ENCODE measurements at places on chromosomes 2 and 18.

- DNase-seq, result no peak
Measured at GRCh38 chr2:3742743-3743508, 39.6 kb downstream of the DCDC2C start.

DNA sequence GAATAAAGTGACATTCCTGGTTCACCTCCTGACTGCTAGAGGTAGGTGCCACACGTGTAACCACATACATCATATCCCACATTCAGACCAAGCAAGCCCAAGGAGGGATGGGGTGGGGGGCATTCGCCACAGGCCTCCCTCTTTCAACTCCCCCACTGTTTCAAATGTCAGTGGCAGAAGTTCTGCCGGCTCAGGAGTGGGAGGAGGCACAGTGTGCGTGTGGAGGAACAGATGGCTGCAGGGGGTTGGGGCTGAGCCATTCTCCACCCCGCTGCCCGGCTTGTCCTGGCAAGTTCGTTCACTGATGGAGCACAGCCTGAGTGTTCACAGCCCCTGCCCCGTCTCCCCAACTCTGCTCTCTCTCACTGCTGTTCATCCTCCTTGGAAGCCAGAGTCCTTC, 75.4 kb upstream of the TANC1 start:
- DNase-seq, result no peak

- DNase-seq, result peak; percentile 93
Measured at GRCh38 chr2:237662671-237663093, 35.3 kb downstream of the LRRFIP1 start.

- DNase-seq, result no peak
Measured at GRCh38 chr2:24492421-24493279, 1.6 kb downstream of the NCOA1 start.

GRCh38 chr2:168574856-168575630, 119.0 kb downstream of the CERS6 start:
- DNase-seq, result no peak
